ENCODE measurements at places on chromosomes 12 and 14. TPM values are rescaled to one million over a fixed set of nuclear protein-coding genes. Genes with fewer than 3 reads are reported as not detected.

The GSG1 gene
- not detected for total RNA-seq

The GRIN2B gene
- not detected for total RNA-seq

The TDRD9 gene
- total RNA-seq = 1.6 TPM

The LUM gene
- not detected for total RNA-seq

The TAS2R46 gene
- total RNA-seq = 0.11 TPM

The RERGL gene
- not detected for total RNA-seq

The RNF212B gene
- not detected for total RNA-seq

The CLMN gene
- 5.7 TPM for total RNA-seq

The TTC5 gene
- total RNA-seq = 14.9 TPM

The SMCO2 gene
- 0.75 TPM for total RNA-seq

The ENDOU gene
- total RNA-seq = 0.34 TPM

The SLCO1B1 gene
- not detected for total RNA-seq

The RD3L gene
- total RNA-seq = not detected

The IL22 gene
- not detected for total RNA-seq

The FBLN5 gene
- total RNA-seq = 0.28 TPM

The AEBP2 gene
- 20.4 TPM for total RNA-seq

The CCND2 gene
- 386 TPM for total RNA-seq

The RIPK3 gene
- total RNA-seq = 7.9 TPM

The AHNAK2 gene
- total RNA-seq = 225 TPM

The CMKLR1 gene
- total RNA-seq = not detected

The KRT72 gene
- not detected for total RNA-seq

The KERA gene
- total RNA-seq = not detected

The GNG2 gene
- 6.7 TPM for total RNA-seq

The CELA1 gene
- not detected for total RNA-seq

The BEGAIN gene
- total RNA-seq = 0.48 TPM

The PMEL gene
- 1.3 TPM for total RNA-seq

The NUP107 gene
- total RNA-seq = 75.1 TPM

The OR4K5 gene
- not detected for total RNA-seq

The KRT7 gene
- 512 TPM for total RNA-seq

The IGF1 gene
- not detected for total RNA-seq

The OTUB2 gene
- total RNA-seq = 3.6 TPM
